ENCODE measurements at places on chromosomes 12 and 14.

DNA sequence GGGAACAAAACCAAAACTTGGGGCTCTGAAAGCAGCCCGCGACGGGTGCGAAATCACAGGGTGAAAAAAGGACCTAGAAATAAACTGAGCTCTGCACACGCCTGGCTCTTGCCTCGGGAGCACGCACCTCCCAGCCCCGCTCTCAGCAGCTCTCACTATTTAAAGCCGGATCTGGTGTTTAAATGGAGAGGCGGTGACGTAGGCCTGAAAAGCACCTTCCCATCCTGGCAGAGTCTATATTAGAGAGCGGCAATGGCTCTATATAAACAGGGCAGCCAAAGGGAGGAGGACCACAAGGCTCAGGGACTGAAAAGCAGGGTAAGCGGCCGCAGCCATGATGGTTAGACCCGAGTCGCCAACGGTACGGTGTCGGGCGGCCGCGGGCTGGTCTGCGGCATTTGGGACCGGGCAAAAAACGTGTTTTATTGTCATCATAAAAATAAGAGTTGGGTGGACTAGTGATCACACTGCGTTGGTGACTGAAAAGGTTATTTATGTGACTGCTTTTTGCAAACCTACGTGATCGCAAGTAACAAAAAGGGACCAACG, 1.5 kb downstream of the GTF2A1 start:
- peak; percentile 50 for DNase-seq

- no peak for DNase-seq
Observed at GRCh38 chr12:103442822-103443221, 52.9 kb downstream of the C12orf42 start.

DNA sequence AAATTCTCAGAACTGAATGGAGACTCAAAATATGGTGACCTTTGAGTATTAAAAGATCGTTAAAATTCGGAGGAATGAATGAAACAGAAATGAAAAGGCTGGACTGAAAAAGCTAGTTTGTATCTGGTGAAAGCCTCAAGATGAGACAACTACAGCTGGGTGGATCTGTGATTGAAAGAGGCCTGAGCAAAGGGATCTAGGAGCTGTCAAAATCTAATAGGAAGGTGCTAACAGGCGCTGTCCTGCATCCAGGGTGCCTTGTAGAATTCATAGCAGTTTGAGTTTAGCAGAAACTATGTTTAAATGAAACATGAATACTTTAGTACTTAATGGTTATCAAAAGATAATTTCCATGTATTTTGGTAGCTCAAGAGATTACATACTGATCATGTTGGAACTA, 2.3 kb downstream of the YY1 start:
- DNase-seq = no peak

GRCh38 chr12:33314223-33314622, 125.4 kb downstream of the SYT10 start:
- DNase-seq = no peak

- DNase-seq = no peak
Observed at GRCh38 chr12:70919597-70920035, 922 bp downstream of the PTPRR start.
